ENCODE measurements at places on chromosomes 2 and 18.

- no peak for DNase-seq
Observed at GRCh38 chr2:240460781-240461431, 25.4 kb downstream of the GPC1 start.

DNA sequence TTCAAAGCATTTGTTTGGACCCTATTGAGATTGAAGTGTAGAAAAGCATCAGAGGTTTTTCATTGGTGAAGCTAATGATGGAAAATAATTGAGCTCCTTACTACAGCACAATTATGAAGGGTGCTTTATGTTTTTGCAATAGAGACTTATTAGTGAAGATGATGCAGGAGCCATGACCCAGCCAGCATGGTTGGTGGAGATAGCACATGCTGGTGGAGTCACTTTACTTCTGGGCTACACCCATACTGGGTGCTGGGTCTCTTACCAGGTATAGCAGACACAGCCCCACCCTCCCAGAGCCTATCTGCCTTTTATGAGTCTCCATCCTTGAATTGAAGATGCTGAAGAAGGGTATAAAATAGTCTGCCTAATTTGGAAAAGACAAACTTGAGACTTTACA lies 3.6 kb downstream of the ACP1 start:
- DNase-seq = no peak

- DNase-seq = no peak
Observed at GRCh38 chr2:48448274-48449061, 81.5 kb upstream of the STON1 start.

- DNase-seq = no peak
Observed at GRCh38 chr2:186991766-186992417, 142.9 kb upstream of the ZSWIM2 start.

DNA sequence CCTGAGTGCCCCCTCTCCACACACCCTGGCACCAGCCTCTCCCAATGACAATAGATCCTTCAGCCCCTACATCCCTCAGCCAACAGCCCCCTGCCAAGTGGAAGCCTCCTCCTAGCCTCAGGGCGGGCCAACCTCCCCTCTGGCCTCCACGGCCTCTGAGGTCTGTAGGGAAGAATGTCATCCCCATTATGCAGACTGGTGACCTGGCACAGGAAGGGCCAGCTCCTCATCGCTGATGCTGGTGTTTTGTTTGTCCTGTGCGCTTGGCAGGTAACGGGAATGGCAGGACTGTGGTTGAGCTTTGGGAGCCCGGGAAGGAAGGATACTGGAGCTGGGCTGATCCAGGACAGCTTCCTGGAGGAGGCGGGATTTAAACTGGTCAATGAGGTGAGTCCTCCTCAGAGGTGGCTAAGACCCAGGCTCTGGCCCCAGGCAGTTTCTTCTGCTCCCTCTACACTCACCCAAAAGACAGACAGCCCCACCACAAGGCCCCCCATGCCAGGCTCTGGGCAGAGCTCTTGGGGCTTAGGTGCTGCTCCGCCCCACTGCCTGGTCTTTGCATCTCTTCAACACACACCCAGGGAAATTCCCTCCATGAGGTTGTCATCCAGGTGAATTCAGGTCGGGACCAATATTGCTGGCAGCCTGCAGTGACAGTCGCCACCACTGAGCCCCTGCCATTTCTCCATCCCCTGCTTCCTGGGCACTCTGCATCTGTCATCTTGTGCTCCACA lies 75.2 kb upstream of the SMAD7 start:
- DNase-seq = no peak

DNA sequence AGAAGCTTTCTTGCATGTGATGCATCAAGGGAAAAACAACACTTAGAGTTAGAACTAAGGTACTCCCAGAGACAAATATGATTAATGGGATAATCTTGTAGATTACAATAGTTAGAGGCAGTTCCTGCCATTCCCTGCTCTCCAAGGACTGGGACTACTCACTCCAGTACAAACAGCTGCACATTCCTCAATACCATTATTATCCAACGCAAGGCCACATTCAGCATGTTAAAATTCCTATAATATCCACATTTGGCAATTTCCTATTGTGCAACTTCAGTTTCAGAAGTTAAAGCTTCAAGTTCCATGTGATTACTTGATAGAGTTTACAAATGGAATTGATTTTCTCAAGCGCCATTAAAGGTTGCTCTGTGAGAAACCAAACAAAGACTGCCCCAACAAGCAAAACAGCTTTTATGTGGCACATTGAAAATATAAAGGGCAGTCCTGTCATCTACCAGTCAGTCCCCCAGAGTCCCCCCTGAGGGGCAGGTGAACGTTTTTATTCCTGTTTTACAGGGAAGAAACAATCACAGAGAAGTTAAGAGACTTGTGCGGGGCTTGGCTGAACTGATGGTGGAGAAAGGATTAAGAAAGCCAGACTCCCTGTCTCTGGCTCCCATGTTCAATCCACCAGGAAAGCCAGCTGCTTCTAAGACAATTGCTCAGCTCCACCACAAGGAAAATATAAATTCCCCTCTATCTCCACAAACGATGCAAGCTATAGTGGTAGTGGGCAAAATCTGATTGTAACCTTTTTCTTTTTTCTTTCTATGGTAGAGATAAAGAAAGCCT lies 72.6 kb downstream of the TXNL1 start:
- no peak for DNase-seq

- DNase-seq = peak; percentile 15
Observed at GRCh38 chr2:138787053-138787666, 7.0 kb upstream of the NXPH2 start.

- DNase-seq = no peak
Observed at GRCh38 chr18:22335731-22336198, 82.0 kb downstream of the CTAGE1 start.

GRCh38 chr18:24369426-24369825 lies 28.2 kb downstream of the OSBPL1A start:
- no peak for DNase-seq

- DNase-seq = no peak
Observed at GRCh38 chr2:64228918-64229317, 84.7 kb upstream of the PELI1 start.

DNA sequence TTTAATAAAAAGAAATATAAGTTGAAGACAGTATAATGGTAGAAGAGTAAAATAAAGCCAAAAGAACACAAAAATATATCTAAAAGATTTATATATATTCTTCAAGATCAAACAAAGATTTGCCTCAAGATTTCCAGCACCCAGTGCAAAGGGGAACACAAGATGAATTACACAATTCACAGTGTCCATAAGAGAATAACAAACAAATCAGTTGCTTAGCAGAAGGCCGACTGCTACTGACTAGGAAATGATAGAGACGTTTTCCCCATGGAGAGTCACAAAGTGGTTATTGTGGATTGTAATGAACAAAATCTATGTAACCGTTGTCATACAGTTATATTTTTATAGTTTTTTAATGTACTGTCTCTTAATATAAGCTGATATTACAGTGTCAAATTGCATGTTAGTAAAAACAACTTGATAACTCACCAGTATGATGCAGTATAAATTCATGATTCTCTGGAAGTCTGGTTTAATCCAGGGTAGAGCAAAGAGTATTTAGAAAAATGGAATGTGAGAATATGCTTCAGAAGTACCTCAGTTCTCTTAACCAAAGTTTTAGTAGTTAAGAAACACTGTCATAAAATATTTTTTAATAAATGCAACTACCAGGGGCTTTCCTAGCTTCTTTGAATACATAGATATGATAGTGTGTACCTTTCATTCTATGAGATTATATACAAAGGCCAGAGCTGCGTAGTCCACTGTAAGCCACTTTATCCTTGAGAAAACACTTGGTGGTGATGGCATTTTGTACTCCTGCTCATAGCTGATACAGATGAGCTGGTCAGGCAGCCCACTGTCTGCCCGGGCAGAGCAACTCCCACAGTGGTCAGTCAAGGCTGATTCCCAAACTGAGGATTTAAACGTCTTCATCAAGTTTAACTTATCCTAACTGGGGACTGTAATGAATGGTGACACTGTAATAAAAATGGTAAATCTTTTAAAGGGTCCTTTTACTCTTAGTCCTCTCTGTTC lies 180.5 kb upstream of the DTNA start:
- DNase-seq = no peak

- DNase-seq = no peak
Observed at GRCh38 chr2:57809230-57809629, 237.4 kb upstream of the VRK2 start.

DNA sequence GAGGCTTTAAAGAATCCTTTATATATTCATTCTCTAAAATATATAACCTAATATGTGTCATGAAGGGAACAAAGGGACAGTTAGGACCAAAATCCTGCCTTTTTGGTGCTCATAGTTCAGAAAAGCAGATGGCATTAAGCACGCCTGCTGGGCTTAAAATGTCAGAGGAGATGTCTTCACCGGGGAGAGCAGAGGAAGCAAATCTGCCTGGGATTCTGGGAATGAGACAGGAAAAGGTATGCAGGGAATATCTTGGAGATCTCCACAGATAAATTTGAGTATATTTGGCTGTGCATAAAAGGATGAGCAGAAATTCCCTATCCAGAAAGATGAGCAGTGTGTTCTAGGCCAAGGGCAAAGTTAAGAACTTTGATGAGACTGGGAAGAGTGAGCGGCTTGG lies 45.5 kb downstream of the FSHR start:
- no peak for DNase-seq

DNA sequence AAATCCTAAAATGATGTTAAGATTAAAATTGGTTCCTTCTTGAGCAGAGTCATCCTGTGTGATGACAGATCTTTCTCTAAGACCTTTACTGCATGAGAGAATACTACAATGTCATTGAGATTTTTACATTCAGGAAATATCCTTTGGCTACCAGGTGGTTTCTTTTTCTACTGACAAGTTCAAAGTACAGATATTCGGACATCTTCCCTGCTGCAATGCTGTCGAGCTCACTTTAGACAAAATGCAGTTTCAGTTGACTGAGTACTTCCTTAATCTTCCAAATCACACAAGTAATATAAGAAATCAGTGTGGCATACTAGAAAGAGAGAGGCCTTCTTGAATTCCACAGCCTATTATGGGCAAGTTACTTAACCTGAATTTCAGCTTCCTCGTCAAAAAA lies 207.9 kb upstream of the ACVR2A start:
- DNase-seq = no peak

DNA sequence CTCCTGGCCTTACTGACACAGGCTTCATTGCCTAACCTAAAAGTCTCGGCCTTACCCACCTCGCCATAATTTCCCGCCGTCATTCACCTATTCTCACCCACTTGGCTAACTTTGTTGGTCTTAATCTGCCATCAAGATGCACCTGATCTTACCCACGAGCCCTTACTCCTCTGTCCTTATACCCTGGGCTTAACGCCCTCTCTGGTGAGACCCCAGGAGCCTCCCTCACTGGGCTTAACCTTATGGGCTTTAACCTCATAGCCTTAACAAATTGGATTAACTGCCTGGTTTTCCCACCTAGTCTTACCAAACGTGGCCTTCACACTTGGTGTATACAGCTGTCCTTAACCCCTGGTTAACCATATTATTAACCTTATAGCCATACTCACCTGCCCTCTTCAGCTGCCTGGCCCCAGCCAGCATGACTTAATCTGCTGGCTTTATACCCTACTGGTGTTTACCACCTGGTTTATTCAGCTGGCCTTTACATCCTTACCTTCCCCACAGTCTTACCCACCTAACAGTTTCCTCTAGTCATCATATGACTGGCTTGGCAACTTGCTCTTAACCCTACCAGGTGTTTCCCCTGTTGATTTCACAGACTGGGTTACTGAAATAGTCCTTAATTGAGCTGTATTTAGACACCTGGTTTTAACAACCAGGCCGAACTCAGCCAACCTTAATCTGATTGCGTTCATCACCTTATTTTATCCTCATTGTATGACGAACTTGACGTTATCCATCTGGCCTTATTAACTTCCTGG lies 132.0 kb upstream of the ZSWIM2 start:
- DNase-seq = no peak

DNA sequence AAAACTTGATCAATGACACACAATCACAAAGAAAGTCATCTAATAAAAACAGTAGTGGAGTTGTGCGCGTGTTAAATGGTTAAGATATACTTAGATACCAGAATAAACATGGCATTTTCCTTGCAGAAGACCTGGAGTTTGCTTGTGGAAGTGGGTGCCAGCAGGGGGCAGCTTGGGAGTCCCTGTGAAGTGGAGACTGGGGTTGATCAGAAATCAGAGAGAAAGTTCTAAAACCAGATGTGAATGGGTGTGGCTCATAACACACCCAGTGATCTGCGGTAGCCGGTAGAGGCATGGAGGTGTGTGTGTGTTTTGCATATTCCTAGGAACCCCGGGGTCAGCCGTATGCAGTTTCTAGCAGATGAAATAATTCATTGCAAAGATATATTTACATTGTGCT lies 300.1 kb upstream of the TRIB2 start:
- peak; percentile 51 for DNase-seq

- DNase-seq = no peak
Observed at GRCh38 chr2:128324897-128325410, 6.3 kb upstream of the HS6ST1 start.

DNA sequence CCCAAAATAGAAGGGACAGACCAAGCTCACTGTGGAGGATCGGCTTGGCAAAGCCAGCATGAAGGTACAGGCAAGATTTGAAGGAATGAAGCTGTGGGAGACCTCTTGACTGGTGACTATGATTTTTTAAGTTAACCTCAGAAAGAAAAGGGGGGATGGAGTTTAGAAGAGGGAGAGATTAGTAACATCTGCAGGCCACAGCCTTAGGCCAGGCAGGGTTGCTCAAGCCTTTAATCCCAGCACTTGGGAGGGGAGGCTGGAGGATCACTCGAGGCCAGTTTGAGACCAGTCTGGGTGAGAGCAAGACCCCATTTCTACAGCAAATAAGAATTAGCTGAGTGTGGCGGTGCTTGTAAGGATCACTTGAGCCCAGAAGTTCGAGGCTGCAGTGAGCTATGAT lies 46.6 kb downstream of the ZNF532 start:
- DNase-seq = no peak

Data from CD4-positive, alpha-beta T cell (primary cell).